Pons (tissue), 1 donor: ENCODE measurements at places on chromosomes 1 and 21.
A peak's percentile ranks its signal among the peaks of the same experiment; 100 is the strongest.

DNA sequence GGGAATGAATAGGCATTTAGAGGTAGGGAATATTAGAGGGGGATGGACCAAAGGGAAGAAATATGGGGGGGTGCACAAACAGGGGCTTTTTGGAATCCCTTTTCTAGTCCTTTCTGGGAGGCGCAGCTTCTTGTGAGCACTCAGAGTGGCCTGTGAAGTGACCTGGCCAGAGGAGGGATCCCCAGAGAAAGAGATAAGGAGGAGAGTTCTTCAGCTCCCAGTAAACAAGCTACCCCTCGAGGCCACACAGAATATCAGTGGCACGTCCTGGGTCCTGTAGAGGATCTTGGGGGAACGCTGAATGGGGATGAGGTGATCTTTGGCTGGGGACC lies 19.4 kb downstream of the VANGL2 start:
- no peak for DNase-seq

DNA sequence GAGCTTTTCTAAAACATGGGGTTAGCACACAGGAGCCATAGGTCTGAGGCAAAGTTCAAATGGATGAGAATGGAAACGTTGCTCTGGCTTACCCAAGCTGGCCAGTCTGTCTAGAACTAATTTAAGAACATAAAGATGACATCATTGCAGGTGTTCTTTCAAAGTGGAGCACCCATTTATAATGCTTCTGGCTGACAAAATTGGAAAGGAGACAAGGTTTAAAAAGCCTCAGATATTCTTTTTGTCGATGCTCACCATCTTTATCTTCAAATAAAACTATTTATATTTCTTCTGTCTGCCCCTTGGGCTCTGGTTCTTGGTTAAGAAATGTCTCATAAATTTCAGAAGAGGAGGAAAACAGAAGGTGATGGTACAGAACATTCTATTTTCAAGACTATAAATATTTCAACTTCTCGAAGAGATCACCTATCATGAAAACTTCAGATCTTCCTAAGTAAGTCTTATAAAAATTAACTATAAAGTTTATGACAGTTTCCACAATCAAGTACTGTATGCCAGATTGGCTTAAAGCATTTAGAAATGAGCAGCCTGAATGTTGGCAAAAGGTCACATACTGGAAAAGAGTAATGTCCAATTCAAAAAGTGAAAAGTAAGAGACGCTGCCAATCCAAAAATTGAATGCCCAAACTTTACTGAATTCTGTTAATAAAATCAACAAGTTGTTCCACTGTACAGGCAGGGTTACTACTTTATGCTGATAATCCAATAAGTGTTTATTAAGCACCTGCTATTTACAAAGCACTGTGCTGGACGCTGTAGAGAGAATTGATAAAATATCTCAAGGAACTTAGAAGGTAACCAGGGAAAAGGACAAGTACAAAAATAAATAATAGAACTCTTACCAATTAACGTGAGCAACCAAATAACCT lies 92.0 kb downstream of the ETS2 start:
- no peak for DNase-seq

DNA sequence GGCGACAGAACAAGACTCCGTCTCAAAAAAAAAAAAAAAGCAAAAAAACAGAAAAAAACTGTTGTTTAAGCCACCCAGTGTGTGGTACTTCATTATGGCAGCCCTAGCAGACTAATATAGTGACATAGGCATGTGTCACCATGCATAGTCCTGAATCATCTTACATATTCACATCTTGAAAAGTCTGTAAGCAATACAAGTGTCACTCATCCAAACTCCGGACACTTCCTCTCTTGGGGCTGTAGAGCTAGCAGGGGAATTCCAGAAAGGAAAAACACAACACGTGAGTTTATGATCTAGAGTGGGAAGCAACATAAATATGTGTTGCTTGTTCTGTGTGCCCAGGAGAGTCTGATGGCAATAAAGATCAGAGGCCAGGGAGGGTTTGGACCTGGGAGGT lies 81.6 kb upstream of the KCNE2 start:
- no peak for DNase-seq

DNA sequence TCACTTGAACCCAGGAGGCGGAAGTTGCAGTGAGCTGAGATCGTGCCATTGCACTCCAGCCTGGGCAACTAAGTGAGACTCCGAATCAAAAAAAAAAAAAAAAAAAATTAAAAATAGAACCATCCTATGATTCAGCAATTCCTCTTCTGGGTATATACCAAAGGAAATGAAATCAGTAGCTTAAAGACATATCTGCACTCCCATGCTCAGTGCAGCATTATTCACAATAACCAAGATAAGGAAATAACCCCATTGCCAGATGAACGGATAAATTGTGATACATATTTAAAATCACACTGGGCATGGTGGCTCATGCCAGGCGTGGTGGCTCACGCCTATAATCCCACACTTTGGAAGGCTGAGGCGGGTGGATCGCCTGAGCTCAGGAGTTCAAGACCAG lies 23.8 kb downstream of the ALDH9A1 start:
- DNase-seq = no peak

DNA sequence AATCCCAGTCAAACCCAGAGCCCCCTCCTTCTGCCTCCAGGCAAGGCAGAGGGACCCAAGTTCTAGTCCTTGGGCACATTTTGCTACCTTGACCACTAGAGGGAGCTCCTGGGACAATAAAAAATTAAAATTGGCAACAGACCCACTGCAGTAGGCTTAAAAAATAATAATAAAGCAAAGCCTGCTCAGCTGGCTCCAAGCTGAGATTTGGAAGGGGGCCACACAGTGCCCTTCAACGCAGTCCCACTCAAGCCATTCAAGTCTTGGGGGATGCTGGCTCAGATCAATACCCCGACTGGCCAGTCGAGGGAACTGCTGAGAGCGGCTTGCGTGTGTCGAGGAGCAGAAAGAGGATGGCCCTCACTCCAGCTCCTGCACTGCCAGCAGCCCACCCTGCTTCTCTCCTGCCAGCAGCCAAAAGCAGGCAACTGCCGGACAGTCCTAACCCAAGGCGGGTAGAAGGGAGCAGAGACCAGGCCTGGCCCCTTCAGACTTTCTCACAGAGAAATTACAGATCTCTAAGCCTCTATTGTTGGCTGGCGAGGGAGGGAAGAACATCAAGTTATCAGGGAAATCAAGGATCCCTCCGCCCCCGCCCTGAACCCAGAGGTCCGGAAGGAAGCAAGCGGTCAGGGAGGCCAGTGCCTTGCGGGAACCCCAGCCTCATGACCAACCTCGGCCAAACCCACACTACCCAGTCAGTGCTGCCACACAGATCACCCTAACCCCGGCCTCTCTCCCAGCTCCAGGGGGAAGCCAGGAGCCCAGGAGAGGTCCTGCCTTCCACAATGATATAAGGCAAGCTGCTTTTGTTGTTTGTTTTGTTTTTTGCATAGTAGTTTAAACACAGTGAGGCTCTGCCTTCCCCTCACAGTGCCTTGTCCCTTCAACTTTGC lies 4.9 kb upstream of the ALDH4A1 start:
- DNase-seq = peak; percentile 80

DNA sequence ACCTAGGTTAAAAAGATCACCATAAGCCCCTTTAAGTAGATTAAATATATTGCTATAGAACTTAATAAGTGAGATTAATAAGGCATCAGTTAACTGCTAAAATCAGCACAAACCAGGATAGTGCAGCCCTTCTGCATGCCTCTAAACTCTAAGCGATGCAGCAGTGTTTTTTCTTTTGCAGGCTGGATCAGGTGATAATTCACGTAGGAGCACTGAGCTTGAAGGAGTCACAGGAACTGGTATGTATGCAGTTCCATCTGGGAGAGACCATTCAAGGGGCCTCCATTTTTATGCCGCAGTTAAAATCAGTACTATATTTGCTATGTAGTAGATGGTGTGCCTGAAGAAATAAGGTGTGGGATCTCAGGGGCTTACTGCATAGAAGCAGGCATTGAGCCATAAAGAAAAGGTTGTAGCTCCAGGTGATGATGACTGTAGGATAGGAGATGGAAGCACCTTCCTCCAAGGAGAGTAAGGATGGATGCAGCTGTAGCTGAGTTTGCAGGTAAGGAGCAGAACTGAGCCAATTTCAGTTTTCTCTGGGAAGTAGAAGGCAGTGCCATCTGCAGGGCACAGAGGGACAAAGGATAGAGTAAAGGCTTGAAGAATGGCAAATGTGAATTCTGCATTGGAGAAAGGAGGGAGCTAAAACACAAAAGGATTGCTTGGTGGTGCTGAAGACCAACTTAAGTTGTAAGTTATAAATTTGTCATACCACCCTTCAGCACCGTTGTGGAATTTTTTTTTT lies 22.6 kb downstream of the NPL start:
- no peak for DNase-seq

- no peak for DNase-seq
These were observed 440.2 kb downstream of the PTPRU start for GRCh38 chr1:29676496-29676895.

GRCh38 chr1:55039342-55040082 lies at the start of gene PCSK9:
Gene PCSK9, plus strand, starts transcription at chr1:55039548. Its CDS starts 290 bp downstream, at chr1:55039838.
- DNase-seq = no peak

GRCh38 chr1:41175546-41175945 lies 66.6 kb downstream of the SCMH1 start:
- no peak for DNase-seq

GRCh38 chr1:115922801-115923200 lies 53.5 kb upstream of the SLC22A15 start:
- no peak for DNase-seq

- DNase-seq = no peak
These were observed 425.1 kb downstream of the SETD4 start for GRCh38 chr21:35635261-35635660.

- DNase-seq = no peak
These were observed 535.1 kb downstream of the DPYD start for GRCh38 chr1:97385536-97386277.

DNA sequence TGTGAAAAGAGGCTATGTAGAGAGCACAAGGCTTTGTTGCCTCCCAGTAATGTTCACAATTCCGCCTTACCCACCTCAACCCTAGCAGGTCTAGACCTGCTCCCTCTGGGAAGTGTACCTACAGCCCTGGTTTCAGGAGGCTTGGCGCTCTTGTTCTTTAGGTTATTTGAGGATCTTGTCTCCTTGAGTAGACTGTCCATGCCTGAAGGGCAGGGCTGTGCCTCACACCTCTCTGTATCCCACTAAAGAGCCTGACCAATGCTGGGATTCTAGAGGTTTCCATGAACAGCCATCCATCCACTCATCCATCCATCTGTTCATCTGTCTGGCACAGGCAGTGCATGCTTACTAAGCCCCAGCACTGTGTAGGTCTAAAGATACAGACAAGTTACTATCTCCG lies 1.0 kb downstream of the RAB7B start:
- no peak for DNase-seq

DNA sequence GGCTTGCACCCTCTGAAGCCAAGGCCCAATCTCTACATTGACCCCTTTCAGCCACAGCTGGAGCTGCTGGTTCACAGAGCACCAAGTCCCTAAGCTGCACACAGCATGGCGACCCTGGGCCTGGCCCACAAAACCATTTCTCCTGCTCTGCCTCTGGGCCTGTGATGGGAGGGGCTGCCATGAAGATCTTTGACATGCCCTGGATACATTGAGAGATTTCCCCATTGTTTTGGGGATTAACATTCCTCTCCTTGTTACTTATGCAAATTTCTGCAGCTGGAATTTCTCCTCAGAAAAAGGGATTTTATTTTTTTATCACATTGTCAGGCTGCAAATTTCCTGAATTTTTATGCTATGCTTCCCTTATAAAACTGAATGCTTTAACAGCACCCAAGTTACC lies 235.8 kb downstream of the COL11A1 start:
- DNase-seq = no peak

GRCh38 chr21:42377211-42377950 lies 11.0 kb upstream of the TFF1 start:
- DNase-seq = no peak

DNA sequence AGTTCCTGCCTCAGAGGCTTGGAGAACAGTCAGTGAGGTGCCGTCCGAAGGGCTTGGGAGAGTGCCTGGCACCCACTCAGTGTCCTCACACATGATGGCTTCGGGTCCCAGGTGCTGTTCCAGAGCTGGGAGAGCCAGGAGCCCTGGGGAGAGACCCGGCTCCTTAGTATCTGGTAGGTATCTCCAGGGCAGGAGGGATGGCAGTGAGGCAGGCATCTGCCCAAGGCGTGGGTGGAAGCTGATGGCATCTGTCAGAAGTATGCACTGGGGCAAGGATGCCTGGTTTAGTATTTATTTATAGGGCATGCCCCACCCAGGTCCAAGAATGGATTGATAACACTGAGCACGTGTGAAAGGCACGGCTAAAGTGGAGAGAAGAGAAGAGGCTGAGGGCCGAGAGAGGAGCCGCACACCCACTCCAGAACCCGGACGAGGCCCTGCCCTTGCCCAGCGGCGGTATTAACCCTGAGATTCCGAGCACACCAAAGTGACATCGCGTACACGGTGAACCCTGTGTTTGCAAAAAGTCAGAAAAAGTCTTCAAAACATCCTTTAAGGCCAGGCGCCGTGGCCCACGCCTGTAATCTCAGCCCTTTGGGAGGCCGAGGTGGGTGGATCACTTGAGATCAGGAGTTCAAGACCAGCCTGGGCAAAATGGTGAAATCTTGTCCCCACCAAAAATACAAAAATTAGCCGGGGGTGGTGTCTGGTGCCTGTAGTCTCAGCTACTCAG lies 2.4 kb downstream of the TP73 start:
- DNase-seq = no peak

- no peak for DNase-seq
These were observed 281.5 kb downstream of the PLPP3 start for GRCh38 chr1:56297904-56298303.

DNA sequence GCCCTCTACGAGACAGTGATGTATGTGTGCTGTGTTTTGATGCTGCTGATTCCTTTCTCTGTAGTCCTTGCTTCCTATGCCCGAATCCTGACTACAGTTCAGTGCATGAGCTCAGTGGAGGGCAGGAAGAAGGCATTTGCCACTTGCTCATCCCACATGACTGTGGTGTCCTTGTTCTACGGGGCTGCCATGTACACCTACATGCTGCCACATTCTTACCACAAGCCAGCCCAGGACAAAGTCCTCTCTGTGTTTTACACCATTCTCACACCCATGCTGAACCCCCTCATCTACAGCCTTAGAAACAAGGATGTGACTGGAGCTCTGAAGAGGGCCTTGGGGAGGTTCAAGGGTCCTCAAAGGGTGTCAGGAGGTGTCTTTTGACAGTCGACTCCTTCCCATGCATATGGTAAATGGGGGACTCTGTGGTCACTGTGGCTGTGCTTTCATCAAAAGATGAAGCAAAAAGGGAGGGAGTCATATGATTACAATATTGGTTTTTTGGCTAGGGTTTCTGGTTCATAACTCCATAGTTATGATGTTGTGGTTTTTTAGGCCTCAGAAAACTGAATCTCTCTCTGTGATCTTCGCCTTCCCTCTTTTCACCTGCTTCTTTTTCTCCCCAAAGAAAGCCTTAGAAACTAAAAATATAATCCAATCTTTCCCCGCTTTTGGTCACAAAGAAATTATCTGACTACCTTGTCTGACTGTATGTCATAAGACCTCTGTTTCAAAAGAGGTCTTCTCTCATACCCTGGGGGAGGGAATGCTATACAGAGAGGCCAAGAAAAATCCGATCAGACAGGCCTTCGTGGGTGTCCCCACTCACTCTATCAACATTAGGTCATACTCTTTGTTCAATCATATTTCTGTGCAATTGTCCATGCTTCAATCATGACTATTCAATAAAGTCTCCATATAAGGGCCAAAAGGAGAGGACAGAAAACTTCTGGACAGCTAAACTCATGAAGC lies 4.2 kb downstream of the OR2T1 start:
- DNase-seq = no peak
